NCI-H1417 treated with DMSO at 0.1 percent for 48 hours (cell line): ENCODE measurements at places on chromosomes 1 and 21.

- DNase-seq, result peak; percentile 26
Measured at GRCh38 chr1:9075022-9075421, 5.6 kb upstream of the SLC2A5 start.

- no peak for DNase-seq
Measured at GRCh38 chr1:83515578-83516154, 483.3 kb downstream of the TTLL7 start.

- no peak for DNase-seq
Measured at GRCh38 chr21:39118061-39118460, 65.2 kb downstream of the PSMG1 start.

- no peak for DNase-seq
Measured at GRCh38 chr1:44239331-44239960, 26.2 kb downstream of the DMAP1 start.

GRCh38 chr1:176193023-176193422 is 14.1 kb downstream of the COP1 start:
- DNase-seq, result no peak

DNA sequence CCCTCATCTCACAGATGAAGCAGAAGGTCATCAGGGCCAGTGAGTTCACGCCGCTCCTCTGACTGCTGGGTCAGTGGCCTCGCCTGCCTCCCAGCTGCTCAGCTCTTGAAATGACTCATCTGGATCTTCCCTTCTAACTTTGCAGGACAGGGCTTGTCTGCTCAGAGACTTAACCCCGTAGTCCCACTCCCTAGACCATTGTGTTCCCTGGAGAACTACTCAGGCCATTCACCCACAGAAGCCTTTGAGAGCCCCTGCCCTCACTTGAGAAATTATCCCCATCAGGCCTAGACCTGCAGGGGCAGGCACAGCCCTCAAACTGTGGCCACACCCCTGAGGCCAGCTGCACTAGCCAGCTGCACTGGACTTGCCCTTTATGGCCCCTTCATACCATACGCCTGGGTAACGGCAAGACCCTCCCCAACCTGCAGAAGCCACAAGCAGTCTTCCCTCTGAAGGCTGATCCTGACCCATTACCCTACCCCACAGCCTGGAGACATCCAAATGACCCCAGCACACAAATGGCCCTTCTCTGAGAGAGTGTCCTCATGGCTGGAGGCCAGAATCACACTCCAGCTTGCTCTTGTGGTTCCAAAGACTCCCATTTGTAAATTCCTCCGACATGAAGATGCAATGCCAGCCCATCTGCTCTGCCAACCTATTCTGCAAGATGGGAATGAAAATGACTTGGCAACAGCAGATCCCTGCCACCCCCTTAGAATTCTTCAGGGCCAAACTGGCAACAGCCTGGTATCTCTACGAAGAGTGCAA is 33.2 kb downstream of the RCSD1 start:
- DNase-seq, result no peak

DNA sequence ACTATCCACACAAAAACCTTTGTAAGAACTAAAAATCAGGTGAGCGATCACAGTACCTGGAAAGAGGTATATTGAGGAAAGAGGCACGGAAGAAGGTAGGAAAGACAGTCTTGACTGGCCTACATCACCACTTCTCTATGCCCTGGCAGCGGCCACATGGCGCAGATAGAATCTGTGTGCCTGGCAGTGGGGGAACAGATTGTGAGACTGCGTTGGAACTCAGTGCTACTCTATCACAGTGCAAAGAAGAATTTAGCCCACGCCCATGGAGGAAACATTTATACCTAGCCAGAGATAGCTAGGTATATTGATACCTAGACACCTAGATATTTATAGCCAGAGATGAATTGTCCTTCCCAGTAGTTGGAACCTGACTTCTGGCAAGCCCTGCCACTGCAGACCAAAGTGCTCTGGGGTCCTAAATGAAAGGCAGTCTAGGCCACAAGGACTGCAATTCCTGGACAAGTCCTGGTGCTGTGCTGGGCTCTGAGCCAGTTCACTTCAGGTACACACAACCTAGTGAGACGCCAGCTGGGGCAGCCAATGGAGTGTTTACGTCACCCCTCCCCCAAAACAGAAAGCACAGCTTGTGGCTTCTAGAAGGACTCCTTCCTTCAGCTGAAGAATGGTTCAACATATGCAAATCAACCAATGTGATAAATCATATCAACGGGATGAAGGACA is 51.9 kb downstream of the DHX9 start:
- DNase-seq, result no peak

DNA sequence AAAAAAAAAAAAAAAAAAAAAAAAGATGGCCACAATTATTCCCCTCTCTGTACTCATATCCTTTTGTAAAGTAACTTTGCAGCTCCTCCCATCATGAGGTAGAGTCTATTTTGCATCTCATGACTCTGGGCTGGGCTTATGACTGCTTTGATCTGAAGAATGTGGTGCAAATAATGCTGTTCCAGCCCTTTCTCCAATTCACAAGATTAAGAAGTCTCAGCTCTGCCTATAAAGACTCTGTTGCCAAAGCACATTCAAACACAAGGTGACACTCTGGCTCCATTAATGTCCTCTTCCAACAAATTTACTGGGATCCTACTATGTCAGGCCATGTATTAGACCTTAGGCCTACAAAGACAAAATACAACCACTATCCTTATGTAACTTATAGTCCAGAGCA is 64.8 kb upstream of the PTCH2 start:
- DNase-seq, result no peak

GRCh38 chr1:226248091-226248490 is 24.6 kb downstream of the MIXL1 start:
- DNase-seq, result no peak

- DNase-seq, result no peak
Measured at GRCh38 chr1:8317647-8318381, at the start of gene SLC45A1. Gene SLC45A1, plus strand, starts transcription at chr1:8318114. Its CDS starts 6,216 bp downstream, at chr1:8324330.

DNA sequence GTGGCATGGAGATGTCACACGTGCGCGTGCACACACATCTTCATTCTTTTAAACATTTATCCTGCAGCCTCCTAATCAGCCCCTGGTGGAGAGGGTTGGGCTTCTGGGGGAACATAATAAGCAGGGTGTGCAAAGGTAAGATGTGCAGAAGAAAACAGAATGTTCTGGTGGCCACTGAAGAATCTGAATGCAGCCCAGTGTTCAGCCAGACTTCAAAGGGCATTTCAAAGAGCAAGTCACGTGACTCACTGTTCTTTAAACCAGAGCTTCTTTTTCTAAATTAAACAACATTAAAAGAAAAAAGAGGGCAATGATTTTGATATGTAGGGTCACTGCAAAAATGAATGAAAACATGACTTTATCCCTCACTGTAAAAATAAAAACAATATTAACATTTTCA is 89.8 kb downstream of the ABCA4 start:
- no peak for DNase-seq

DNA sequence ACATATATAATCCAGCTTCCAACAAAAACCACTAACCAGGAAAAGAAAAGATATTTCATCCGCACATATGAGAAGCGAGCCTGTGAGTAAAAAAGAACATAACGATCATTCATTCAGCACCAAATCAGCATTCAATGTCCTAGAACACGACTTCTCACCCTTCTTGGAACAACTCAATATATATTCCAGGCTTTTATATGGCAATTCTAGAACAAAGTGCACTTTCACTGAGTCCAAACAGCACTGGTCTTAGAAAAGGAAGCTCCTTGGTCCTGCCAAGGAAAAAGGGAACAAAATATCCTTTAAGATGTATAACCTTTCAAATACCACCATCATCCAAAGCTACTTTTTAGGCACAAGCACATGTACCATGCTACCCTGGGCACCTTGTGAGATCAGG is 44.5 kb downstream of the RPL5 start:
- DNase-seq, result no peak

DNA sequence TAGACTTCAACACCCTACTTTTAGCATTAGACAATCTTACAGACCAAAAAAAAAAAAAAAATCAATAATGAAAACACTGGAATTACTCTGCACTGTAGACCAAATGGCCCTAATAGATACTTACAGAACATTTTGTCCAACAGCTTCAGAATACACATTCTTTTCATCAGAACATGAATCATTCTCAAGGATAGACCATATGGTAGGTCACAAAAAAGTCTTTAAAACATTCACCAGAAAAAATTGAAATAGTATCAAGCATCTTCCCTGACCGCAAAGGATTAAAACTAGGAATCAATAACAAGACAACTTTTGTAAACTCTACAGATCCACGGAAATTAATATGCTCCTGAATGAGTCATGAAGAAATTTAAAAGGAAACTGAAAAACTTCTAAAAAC is 22.5 kb downstream of the ZNF670 start:
- DNase-seq, result no peak

GRCh38 chr1:175530183-175530582 is 213.2 kb downstream of the TNR start:
- DNase-seq, result no peak
